ENCODE measurements at places on chromosomes 13 and 19. TPM values are rescaled to one million over a fixed set of nuclear protein-coding genes. Genes with fewer than 3 reads are reported as not detected.
A peak's percentile ranks its signal among the peaks of the same experiment; 100 is the strongest.

- DNase-seq: no peak
- no peak overlapping the region for H3K4me3 ChIP-seq
- H3K27ac ChIP-seq: no peak overlapping the region
- H3K27me3 ChIP-seq: no peaks in the 10 kb centered on the region
- no peaks in the 10 kb centered on the region for H3K36me3 ChIP-seq
- no peaks in the 10 kb centered on the region for H3K4me1 ChIP-seq
Observed at GRCh38 chr13:34357435-34358232, 539.7 kb downstream of the RFC3 start.

- H3K27me3 ChIP-seq: no peaks in the 10 kb centered on the region
- no peak overlapping the region for H3K4me3 ChIP-seq
- no peaks in the 10 kb centered on the region for H3K36me3 ChIP-seq
- DNase-seq: no peak
- H3K27ac ChIP-seq: no peak overlapping the region
Observed at GRCh38 chr19:14033946-14034345, 2.4 kb downstream of the IL27RA start.

DNA sequence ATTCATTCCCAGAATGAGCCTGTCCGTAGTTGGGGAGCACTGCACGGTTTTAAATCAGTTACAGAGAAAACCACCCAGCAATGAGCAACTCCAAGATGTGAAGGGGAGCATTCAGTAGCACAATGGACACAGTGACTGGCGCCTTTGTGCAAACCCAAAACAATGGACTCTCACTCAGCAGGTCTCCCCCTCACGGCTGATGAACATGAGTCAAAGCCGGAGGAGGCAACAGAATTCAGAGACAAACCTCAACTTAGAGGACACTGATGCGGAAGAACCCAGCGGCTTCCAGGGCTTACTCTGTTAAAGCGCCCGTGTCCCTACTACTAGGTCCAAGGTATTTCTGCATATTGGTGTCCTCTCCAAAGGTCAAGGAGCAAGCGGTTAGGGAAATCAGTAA lies 17.7 kb downstream of the PLEKHF1 start:
- no peak overlapping the region for H3K4me3 ChIP-seq
- peaks cover 9% of the 10 kb centered on the region for H3K4me1 ChIP-seq
- no peak for DNase-seq
- no peaks in the 10 kb centered on the region for H3K27me3 ChIP-seq

- no peaks in the 10 kb centered on the region for H3K4me1 ChIP-seq
- peak; percentile 29 for DNase-seq
- no peak overlapping the region for H3K27ac ChIP-seq
- no peaks in the 10 kb centered on the region for H3K27me3 ChIP-seq
- no peaks in the 10 kb centered on the region for H3K36me3 ChIP-seq
Observed at GRCh38 chr19:2636897-2637683, 65.4 kb downstream of the GNG7 start.

Gene UBE2L5
- 5.2 TPM for total RNA-seq

Gene GJA3
- 0.59 TPM for total RNA-seq
